GM04503 (cell line): ENCODE measurements at places on chromosomes 6 and 20.

- no peak for DNase-seq
These were observed 27.4 kb upstream of the SCRT2 start for GRCh38 chr20:703006-703405.

GRCh38 chr20:14193443-14193842 is 144.0 kb downstream of the FLRT3 start:
- no peak for DNase-seq

- DNase-seq, result peak; percentile 73
These were observed 6.0 kb downstream of the CCN5 start for GRCh38 chr20:44720997-44721784.

GRCh38 chr20:33790566-33790965 is 20.6 kb upstream of the CHMP4B start:
- DNase-seq, result no peak

GRCh38 chr6:25715794-25716193 is 38.7 kb upstream of the SLC17A4 start:
- DNase-seq, result no peak

DNA sequence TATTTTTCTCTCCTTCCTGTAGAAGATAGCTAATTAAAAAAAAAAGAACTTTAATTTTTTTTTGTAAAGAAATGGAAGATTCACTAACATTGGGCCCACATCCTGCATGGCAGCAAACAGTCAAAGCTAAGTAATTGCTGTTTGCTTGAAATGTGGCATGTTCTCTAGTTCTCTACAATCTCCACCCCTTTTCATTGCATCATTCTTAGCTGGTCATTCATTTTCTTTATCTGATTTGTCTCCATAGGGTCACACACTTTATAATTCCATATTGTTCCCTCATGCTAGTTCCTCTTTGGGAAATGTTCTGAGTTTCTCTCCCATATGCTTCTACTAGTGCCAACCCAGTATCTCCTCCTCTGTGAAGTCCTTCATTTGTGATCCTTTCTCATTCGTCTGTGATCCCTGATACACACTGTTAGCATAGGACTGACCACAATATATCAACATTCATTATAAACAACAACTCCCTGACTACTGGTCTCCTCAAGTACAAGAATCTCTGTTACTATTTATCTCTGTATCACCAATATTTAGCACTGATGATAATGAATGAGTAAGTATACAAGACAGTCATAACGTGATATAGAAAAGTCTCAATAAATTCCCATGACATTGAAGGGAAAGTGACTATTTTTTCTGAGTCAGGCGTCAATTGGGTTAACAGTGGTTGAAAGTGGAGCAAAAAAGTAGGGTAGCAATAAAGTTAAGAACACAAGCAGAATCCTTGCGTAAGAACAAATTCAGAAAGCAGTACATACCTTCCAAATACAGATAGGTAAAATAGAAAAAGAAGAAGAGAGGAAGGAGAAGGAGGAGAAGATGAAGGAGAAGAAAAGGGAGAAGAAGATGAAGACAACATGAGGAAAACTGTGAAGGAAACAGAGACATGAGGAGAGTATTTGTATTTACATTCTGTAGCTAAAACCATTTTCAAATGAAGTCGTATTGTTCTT is 33.2 kb upstream of the MYB start:
- DNase-seq, result no peak

- peak; percentile 9 for DNase-seq
These were observed 10.6 kb downstream of the CTCFL start for GRCh38 chr20:57514273-57514751.

DNA sequence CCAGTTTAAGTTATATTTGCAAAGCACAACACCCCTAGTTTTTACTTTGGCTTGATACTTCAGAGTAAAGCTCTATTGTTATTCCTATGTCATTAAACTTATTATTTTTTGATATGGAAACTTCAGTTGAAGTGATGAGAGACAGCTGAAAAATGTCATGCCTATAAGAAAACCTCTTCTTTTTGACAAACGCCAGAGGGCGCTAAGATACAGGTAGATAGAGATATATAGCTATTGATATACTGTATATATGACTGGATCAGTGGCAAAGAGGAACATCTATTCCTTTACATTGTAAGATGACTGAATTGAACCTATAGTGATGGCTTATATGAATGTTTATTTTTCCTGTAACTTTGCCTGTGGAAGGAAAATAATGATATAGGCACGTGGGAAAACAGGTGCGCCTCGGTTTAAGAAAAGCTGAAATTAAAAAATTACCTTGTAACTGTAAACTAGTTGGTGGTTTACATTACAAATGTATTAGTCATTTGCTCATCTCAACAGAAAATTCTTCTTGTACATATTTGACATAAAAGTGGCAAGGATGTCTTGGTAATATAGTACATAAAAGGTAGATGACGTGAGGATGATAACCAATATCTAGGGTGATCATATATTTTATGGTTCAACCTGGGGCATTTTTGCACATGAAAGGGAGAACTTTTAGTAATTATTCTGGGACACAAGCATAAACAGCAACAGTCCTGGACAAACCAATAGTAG is 74.1 kb downstream of the LAMA4 start:
- DNase-seq, result no peak

DNA sequence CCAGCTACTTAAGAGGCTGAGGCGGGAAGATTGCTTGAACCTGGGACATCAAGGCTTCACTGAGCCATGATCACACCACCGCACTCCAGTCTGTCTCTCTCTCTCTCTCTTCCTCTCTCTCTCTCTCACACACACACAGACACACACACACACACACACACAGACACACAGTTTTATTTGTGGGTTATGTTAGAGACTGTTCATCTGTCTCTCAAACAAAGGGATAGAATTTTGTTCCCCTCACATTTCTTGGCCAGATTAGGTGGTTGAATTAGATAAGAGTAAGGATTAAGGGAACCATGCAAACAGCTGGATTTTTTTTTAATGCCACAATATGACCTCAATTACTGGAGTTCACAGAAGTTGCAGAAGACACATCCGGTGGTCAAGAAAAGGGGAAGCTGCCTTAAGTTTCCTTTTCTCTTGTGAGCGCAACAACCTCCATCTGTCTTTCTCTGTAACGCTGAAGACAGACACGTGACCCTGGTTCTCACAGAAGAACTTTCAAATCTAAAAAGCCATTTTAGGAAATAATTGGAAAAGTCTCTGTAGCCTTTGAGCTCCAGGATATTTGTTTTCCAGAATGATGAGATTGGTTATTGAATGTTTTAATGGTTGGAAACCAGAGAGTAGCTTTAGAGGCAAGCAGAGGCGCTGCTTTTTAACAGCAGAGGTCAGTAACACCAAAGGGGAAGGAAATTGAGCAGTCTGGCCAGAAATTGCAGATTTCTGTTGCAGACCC is 32.9 kb upstream of the LGSN start:
- DNase-seq, result peak; percentile 6

DNA sequence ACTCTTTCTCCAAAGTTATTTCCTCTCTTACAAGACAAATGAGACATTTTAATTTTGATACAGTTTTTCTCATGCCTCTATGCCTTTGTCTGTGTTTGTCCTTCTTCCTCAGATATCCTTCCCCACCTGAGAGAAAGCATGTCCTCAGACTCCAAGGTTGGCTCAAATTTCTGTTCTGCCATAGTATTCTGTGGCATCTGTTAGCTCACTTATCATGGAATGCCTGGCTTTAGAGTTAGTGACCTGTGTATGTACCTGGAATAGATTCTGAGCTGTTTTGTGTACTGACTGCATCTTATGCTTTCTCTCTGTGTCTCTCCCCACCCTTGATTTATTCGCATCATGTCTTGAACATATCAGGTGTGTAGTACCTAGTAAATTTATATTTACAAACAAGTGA is 90.0 kb downstream of the CENPW start:
- DNase-seq, result no peak

- DNase-seq, result no peak
These were observed 103.3 kb downstream of the TNFAIP3 start for GRCh38 chr6:137970368-137970767.

DNA sequence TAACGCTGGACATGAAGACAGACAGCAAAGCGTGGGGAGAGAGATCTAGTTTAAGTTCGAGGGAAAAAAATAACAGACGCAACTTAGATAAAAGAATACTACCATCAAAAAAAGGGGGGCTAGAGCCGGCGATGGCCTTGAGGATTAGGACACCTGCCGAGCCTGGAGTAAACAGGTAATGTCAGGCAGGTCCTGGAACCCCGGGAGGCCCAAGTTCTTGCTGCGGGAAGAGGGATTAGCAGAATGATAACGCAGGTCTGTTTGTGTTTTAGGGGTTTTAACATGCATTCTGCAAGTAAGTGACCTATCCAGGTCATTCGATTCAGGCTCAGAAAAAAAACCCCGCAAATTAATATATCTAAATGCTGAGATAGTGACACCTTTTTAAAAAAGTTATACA is 754 bp upstream of the TMEM170B start:
- DNase-seq, result no peak

GRCh38 chr6:46022106-46022948 is 6.7 kb upstream of the CLIC5 start:
- no peak for DNase-seq

GRCh38 chr20:58597249-58597891 is 53.7 kb upstream of the STX16 start:
- DNase-seq, result peak; percentile 38

DNA sequence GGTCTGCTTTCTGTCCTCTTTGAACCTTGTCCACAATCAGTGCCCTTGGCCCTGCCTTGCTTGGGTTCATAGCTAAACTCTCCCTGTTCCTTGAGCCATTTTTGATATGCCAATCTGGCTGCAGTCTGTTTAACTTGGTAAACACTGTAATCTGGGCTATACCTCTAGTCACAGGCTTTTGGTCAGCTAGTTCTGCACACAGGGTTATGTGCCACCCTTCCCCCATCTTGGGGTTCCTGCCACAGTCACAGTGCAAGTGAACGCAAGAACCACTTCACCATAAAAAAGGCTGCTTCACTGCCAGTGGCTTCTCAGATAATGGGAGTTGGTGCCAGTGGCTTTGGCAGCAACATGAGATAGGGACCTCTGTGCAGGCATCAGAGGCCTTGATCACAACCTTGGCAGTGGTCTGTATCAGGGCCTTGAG is 10.9 kb upstream of the ATRN start:
- no peak for DNase-seq

DNA sequence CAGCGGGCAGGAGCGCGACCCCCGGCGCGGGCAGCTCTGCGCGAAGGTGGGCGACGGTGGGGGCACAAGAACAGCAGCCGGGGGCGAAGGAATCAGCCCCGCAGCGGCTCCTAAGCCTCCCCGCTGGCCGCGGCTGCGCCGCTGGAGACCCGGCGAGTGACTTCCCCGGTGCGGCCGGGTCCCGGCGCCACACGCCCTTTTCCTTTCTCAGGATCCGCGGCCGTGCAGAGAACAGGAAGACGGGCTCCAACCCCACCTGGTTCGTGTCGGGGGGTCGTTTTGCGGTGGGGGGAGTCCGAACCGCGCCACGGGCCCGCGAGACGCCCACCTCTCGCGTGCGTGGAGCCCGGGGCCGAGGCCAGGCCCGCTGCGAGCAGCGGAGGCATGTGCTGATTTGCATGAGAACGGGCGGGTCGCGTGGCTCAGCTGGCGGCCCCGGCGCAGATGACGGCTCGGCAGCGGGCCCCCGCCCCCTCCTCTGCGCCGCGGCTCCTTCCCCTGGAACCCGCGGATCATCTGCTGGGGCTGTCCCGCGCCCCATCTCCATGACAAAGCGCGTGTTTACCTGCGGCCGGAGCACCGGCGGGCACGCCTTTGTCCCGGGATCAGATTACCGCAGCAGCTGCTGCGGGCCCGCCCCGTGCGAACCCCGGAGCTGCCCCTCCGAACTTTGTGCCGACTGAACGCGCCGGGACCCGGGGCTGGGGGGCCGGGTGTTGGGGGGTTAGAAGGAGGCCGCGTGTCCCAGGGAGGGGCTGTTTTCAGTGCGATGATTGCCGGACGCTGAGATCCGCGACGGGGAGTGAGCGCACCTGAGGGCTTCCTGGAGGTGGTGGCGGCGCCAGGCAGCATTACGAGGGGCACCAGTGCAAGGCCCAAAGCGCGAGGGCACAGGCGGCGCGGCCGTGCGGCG is 4.9 kb upstream of the DLL1 start:
- DNase-seq, result no peak

DNA sequence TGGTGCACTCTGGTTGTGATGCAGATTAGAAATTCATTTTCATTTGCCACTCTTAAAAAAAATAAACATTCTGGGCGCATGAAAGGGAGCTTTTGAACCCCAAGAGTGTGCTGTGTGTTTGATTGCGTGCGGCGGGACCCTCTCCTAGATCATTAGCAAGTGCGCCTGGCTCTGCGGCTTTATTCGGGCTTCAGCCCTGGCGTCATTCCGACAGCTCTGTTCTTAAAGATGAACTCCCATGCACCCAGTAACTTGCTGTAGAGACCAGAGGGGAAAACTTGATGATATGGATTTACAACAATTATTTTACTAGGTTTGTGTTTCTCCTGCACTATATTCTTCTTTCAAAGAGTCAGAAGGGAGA is 48.9 kb upstream of the ARMC2 start:
- no peak for DNase-seq

GRCh38 chr6:20538131-20538662 is 3.9 kb downstream of the CDKAL1 start:
- no peak for DNase-seq

DNA sequence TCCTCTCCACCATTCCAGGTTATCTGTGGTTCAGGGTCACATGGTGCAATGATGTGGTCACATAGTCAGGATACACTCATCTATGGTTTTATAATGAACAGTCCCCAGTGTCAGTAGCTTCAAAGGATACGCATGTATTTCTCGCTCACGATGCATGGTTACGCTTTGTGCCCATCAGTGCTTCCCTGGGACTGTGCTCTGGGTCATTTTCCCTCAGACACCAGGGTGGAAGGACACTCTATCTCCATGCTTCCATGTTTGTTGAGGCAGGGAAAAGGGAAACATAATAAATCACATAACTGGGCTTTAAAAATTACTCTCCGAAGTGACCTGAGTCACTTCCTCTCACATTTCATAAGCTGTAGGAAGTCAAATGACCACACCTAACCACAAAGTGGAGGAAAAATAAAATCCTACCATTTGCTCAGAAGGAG is 394.8 kb upstream of the NOX3 start:
- DNase-seq, result no peak

DNA sequence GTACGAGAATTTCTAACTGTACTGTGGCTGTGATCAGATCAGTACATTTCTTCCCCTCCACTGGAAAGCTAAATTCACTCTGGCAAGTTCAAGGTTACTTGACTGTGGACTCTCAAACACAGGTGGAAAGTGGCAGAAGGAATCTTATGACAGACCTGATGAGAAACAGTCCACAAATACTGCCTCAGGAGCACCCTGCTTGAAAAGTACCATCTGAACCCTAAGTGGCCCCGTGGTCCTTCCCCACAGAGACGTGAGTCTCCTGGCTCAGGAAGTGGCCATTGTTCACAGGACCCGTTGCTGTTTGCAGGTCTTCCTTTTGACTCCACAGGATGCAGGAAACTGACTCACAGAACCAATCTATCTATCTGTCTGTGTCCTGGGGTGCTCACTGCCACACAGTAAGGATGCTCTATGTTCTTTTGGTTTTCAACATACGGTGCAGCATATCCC is 47.5 kb upstream of the NHSL1 start:
- no peak for DNase-seq

GRCh38 chr20:63313349-63314014 is 20.5 kb downstream of the COL20A1 start:
- no peak for DNase-seq

GRCh38 chr6:152100183-152100618 is 292.7 kb downstream of the ESR1 start:
- no peak for DNase-seq
